ENCODE measurements at places on chromosomes 1 and 21.

GRCh38 chr1:116880917-116881316 is 28.8 kb upstream of the PTGFRN start:
- no peak for ATAC-seq

- no peak for ATAC-seq
These were observed 45.9 kb downstream of the CAMSAP2 start for GRCh38 chr1:200784576-200784975.

DNA sequence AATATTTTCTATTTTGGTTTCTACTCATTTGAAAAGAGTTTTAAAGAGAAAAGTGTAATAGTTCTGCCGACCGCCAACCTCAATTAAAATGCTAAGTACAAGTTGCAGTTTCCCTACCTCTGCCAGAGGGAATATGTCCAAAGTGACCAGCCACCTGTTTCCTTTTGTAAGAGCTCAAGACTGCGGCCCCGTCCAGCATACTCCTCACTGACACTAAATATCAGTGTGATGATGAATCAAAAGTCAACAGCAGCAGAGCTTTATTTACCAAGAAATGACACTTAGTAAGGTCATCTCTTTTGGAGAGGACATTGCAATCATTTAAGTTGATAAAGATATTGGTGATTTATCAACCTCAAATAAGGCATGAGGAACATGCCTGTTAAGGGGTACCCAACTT is 57.4 kb upstream of the NRIP1 start:
- no peak for ATAC-seq

- no peak for ATAC-seq
These were observed 34.8 kb downstream of the ZMYND12 start for GRCh38 chr1:42420911-42421585.

GRCh38 chr1:68565923-68566322 is 69.0 kb upstream of the DEPDC1 start:
- ATAC-seq = no peak

DNA sequence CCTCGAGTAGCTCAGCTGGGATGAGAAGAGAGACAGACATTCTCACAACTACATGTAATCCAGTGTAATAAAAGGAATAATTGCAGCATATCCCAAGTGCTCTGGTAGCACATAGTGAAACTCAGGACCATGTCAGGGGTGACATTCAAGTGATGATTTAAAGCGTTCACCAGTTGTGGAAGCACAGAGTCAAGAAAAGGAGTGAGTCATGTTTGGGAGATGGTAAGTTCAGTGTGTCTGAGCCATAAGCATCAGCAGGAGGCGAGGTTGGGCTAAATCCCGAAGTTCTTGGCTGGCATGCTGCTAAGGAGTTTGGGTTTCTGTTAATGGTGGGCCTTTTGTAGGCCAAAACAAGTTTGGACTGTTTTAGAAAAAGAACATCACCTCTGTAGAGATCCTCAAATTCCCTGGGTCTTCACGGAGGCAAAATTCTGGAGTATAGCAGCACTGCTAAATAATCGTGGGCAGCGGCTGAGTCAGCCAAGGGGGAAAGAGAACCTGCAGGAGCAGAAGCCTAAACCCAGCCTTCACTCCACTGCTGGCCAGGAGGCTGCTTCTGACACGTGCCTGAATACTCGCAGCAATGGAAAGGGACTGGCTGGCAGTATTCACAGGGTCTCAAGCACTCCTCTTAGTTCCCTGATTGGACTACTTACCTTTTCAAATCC is 7.2 kb upstream of the NHLH1 start:
- ATAC-seq = no peak

DNA sequence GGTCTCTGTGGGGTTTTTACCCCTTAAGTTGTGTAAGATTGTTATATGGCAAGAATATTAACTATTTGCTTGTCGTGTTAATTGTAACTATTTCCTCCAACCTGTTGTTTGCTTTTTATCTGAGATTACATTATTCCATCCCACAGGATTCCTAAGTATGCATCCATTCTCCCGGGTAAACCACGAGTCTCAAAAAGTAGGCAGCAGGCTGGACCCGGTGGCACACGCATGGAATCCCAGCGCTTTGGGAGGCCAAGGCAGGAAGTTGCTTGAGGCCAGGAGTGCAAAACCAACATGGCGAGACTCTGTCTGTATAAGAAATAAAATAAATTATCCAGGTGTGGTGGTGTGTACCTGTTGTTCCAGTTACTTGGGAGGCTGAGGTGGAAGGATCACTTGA is 12.6 kb upstream of the RSPO1 start:
- ATAC-seq = no peak

GRCh38 chr1:111147948-111148347 is 7.9 kb downstream of the CEPT1 start:
- no peak for ATAC-seq

DNA sequence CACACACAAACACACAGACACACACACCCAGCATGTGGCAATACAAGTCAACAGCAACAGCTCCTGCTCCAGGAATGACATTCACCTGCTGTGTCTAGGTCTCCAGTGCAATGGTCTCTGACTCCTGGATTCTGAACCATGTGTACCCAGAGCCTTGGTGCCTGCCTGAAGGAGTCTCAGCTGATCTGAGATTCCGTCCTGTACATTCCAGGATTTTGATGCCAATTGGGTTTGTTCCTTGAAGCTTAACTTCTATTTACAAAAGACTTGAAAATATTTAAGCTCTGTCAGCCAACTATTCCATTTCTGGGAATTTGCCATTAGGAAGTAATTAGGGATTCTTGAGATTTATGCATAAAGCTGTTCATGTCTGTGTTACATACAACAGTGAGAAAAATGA is 85.4 kb upstream of the LRRC8D start:
- ATAC-seq = no peak

DNA sequence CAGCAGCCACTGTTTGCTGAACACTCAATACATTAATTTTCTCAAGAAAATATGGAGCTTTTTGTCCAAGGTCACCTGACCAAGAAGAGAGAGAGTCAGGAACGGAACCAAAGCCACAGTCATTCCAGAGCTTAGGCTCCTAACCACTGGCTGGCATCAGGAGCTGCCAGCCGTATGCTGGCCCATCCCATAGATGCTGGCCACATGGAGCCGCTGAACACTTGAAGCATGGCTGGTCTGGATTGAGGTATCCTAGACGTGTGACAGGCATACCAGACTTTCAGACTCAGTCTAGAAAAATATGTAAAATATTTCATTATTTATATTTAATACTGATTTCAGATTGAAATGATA is 458.7 kb downstream of the MATN1 start:
- ATAC-seq = no peak

DNA sequence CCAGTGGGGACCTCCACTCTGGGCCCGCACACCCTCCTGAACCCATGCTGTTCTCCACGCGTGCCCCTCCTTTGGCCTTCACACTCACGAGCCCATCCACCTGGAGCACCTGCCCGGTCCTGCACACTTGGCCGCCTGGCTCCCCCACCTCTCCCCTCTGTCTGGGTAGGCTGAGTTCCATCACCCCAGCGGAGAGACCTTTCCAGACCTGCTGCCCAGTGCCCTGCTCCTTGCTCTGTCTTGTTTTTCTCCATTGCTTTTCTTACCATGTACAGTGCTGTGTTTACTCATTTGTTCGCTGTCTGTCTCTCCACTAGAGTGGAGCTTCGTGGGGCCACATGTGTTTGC is 351.0 kb upstream of the VAMP3 start:
- ATAC-seq = no peak

- no peak for ATAC-seq
These were observed 24.1 kb downstream of the SUSD4 start for GRCh38 chr1:223339861-223340260.

- no peak for ATAC-seq
These were observed 3.0 kb upstream of the MAN1A2 start for GRCh38 chr1:117364240-117364639.

DNA sequence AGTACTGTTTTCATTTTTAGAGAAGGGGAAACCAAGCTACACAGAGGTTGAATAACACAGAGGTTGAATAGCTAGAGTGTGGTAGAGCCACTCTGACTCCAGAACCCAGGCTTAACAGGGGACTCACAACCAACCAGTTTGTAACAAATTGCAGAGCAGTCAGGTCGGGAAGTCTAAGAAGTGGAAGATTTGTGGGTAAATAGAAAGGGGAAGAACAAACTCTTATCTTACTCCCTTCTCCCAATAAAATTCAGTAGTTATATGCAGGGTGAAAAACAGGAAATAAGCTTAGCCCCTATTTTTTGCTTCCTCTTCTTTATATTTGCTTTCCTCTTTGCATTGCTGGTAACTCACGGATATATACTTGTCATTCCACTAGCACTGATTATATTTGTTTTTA is 23.2 kb downstream of the CDC42 start:
- peak; percentile 40 for ATAC-seq

- ATAC-seq = no peak
These were observed 112.6 kb downstream of the SEC16B start for GRCh38 chr1:177857285-177857684.

DNA sequence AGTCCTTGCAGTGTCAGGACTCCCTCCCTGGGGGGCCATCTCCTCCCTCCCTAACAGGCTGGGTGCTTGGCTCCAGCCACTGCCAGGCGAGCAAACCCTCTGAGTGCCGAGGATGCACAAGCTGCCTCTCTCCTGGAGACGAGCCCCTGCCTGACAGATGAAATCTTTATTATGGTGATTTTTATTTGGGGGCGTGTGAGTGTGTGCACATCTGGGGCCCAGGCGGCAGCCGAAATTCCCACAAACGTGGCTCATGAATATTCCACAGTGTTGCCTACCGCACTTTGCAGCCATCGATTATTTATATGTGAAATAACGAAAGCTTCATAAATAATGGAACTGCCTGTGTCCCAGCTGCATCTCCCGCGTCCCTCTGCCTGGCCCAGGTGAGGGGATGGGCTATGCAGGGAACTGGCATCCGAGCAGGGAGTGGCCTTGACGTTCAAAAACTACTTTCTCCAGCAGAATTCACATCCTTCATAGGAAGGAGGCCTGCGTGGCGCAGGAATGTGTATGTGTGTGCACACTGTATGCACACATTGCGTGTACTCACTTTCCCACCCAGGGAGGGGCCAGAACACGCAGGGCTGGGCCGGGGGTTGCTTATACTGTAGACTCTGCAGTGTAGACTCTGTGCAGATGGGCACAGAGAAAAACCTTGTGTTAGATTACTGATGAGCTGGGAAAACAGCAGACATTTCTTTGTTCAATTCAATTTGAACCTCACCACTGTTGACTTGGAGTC is 73.1 kb downstream of the UBIAD1 start:
- ATAC-seq = no peak

DNA sequence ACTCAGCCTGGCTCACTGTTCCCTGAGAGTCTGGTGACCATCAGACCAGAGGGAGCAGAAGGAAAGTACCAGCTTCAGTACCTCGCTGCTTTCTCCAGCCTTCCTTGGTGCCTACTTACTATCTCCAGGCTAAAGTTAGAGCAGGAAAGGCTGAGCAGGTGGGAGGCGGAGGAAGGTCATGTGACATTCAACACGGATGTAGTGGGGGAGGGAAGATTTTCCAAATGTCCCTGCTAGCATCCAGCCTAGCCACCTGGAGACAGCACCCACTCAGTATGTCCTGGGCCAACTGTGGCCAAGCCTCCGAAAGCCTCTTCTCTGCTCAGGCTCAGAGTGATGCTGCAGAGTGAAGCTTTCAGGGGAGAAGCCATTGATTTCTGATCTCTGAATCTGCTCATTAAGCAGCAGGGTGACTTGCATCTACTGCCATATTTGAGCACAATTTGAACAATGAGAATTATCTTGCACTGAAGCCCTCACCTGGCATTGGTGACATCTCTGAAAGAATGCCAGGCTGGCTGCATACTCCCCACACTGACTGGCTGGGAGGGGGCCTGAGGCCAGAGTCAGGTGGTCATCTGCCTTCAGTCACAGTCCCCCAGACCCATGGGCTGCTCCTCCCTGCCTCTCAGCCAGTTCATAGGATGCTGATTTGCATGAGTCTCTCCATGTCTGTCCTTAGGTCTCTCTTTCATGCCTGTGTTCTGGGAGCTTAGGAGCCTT is 86.2 kb downstream of the KCND3 start:
- ATAC-seq = no peak

DNA sequence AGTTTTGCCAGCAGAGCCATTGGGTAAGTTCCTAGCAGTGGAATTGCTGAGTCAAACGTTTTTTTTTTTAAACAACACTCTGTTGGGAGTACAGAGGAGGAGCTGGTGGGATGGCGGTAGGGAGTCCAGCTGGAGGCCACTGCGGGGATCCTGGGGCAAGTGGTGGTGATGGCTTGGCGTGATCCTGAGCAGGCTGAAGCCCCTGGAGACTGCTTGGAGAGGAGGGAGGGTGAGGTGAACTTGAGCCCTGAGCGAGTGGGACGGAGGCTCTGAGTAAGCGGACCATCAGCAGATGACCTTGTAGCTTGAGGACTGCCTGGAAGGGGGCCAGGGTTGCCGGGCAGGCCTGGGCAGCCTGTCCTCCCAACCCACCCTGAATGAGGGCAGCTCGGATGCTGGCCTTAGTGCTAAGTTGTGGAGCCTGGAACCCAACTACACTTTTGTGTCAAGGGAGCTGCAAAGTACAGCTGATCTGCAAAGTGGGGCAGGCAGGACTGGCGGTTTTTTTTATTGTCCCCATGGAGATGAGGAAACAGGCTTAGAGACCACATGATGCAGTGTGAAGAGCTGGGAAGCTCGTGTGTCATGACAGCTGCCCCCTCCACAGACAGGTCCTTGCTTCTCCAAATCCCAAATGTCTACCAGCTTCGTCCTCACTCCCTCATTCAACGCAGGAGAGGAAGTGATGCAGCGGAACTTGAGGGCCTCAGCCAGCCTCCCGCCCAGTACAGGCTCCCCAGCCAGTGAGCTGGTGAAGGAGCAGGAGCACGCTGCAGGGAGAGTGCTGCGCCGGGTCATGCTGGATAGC is 20.2 kb downstream of the MRPL37 start:
- no peak for ATAC-seq

- peak; percentile 75 for ATAC-seq
These were observed 36.1 kb downstream of the LRRC40 start for GRCh38 chr1:70169018-70169839.

- peak; percentile 91 for ATAC-seq
These were observed at the start of gene FMO5 for GRCh38 chr1:147225193-147225730. FMO5 (minus strand) TSS chr1:147225339; CDS start chr1:147225029, 310 bp downstream.

GRCh38 chr1:206575894-206576737 is 36.1 kb downstream of the EIF2D start:
- ATAC-seq = no peak

DNA sequence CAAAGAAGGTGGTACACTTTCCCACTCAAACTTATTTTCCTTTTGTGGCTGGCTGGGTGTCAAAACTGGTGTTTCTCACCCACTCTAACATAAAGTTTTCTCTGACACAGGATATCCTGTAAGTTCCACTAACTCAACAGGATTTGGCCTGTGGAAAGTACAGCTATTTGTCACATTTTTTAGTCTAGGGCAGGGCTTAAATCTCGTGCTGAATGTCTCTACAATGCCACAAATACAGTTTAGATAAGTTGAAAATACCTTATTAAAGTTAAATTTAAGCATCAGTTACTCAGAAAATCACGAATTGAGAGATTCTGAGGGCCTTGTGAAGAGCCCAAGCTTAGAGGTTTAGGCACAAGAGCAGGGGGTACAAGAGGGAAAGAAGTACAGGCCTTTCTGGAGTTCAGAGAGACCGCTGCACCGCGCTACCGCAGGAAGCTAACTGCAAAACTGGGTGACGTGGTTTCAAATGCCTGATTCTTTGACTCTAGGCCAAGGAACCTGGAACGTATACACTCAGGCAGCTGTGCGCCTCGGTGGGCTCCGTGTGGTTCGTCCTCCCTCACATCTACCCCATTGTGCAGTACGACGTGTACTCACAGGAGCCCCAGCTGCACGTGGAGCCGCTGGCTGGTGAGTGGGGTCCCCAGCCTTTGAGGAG is 23.4 kb upstream of the PWP2 start:
- peak; percentile 90 for ATAC-seq
